ENCODE measurements at places on chromosomes 3 and 15.
A peak's percentile ranks its signal among the peaks of the same experiment; 100 is the strongest.

DNA sequence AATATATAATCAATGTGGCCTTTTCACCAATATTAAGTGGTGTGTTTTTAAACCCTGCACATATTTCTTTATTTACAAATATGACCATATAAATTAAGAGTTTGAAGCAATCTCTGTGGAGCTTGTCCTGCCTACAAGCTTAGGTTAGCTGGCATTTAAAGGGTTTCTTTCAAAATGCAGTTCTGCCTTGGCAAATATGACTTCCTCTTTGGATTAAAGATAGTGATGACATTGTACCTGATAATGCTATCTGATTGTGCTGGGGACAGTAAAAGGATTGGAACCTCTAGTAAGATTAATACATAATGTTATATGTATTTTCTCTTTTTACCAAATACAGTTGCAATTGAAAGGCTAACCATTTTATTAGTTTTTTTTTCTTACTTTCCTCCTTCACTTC, 249.1 kb downstream of the OTOL1 start:
- DNase-seq, result no peak

- no peak for DNase-seq
Measured at GRCh38 chr15:75532413-75533250, 46.5 kb downstream of the PTPN9 start.

DNA sequence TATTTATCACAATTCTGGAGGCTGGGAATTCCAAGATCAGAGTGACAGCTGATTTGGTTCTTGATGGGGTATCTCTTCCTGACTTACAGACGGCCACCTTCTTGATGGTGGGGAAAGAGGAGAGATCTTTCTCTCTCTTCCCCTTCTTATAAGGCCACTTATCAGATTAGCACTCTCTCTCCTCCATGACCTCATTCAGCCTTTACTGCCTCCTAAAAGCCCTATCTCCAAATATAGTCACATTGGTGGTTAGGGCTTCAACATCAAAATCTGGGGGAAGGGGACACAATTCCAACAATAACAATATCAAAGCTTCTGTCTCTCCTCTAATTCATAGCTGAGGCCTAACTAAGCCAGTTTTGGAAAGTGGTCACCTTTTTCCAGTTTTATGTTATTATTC, 91.7 kb upstream of the MBNL1 start:
- DNase-seq, result no peak

DNA sequence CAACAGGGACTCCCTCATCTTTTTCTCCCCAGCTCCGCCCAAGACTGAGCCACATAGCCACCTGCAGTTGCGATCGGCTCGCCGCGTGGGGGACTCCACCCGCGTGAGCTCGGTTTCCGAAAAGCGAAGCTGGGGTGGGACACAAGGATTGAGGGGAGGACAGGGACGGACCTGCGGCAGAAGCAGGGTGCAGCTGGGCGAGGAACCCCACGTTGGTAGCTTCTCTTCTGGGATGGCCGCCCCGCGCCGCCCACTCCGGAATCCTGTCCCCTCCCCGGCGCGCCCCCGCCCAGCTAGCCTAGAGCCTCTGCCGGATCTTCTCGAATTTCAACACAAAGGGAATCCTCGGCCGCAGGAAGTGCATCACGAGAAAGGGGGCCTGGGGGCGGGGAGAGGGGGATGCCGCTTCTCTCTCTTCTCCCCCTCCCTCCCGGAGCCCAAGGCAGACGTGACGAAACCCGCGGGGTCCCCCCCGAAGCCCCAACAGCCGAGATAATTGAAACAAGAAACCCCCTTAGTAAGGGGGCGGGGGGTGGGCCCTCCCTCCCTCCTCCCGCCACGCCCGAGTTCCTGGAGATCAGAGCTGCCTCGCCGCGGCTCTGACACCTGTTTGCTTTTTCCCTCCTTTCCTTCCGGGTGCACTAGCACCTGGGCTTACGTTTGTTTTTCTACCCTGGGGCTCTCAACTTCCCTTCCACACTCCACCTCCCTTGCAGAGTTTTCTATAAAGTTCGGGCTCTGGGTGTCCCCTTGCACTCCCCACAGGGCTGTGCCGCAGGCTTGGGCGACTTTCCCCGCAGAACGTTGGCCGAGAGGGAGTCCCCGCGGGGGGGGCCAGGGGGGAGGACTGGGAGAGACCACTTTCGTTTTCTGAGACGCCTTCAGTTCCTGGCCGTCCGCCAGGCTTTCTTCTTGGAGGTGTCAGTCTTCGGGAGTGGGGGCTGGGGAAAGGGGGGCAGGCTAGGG, 1.3 kb upstream of the KCNH8 start:
- DNase-seq, result peak; percentile 59

DNA sequence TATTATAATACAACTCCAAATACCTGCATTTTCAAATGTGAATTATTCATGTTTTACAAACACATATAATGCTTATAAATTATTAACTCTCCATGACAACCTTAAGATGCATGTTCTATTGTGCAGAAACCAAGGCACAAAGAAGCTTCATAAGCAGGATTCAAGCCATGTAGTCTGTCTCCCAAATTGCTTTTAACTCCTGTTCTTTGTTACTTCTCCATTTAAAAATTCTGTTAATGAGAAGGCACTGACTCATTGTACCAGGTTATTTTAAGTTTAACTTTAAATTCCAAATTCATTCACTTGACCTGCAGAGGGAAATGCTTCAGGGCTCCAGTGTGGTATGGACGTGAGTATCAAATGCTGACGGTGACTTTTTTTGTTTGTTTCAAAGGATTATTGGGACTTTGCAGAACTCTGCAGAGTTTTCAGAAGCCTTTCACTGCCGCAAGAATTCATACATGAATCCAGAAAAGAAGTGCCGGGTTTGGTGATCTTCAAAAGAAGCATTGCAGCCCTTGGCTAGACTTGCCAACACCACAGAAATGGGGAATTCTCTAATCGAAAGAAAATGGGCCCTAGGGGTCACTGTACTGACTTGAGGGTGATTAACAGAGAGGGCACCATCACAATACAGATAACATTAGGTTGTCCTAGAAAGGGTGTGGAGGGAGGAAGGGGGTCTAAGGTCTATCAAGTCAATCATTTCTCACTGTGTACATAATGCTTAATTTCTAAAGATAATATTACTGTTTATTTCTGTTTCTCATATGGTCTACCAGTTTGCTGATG, 100.0 kb downstream of the MME start:
- DNase-seq, result no peak

DNA sequence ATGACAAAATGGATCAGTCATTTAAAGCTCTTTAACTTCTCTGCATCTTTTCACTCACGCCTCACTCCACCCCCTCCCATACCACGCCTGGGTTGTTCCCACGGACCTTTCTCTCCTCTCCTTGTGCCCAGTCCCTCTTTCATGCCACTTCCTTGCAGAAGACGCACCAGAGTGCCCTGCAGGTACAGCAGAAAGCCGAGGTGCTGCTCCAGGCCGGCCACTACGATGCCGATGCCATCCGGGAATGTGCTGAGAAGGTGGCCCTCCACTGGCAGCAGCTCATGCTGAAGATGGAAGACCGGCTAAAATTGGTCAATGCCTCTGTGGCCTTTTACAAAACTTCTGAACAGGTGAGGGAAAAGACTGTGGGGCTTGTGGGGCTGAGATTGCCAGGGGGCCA, 296.1 kb upstream of the UMPS start:
- DNase-seq, result no peak

- DNase-seq, result no peak
Measured at GRCh38 chr3:127072221-127072771, 89.4 kb downstream of the PLXNA1 start.

- no peak for DNase-seq
Measured at GRCh38 chr15:57527382-57528091, 64.2 kb upstream of the MYZAP start.

DNA sequence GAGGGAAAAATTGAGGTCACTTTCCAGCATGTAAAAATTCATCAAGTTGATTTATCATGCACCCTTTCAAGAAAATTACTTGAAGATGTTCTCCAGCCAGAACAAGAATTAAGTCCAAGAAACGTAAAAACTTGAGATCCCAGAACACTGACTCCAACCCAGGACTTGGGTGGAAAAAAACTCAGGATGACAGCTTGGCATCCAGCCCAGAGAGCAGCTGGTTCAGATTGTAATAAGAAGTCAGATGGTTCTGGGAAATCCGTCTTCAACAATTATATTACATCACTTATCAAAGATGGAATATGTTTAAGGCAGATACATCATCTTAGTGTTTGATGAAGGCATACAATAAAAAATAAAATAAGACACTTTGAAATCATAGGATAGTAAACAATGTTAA, 23.0 kb upstream of the DNAJC13 start:
- DNase-seq, result no peak

- DNase-seq, result no peak
Measured at GRCh38 chr3:14915636-14916222, 31.7 kb upstream of the NR2C2 start.

DNA sequence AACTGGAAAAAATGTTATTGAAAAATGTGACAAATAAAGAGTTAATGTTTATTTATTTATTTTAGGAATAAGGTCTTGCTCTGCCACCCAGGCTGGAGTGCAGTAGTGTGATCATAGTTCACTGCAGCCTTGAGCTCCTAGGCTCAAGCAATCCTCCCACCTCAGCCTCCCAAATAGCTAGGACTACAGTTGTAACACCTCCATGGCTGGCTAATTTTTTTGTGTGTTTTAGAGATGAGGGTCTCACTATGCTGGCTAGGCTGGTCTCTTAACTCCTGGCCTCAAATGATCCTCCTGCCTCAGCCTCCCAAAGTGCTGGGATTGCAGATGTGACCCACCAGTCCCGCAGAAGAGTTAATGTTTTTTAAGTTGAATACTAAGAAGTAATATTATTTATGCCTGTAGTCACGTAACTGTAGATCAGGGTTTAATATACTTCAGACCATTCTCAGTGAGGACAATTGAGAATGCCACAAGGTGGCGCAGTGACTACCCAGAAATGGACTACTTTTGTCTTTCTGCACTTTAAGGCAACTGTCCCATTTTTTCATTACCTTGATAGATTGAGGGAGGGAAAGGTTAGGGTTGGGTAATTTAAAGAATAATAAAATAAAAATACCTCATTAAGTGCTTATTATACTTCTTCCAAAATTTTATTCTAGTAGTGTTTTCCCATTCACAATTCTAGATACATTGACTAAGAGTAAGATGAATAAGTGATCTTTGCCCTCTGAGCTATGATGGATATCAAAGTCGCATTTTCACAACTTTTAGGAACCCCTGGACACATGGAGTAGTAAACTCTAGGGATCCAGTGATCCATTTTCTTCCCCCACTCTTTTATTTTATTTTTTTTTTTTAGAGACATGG, 6.0 kb downstream of the MUC13 start:
- DNase-seq, result peak; percentile 32

GRCh38 chr3:143896486-143896885, 48.2 kb upstream of the SLC9A9 start:
- no peak for DNase-seq

- no peak for DNase-seq
Measured at GRCh38 chr15:43293432-43293831, 26.7 kb upstream of the TGM5 start.

GRCh38 chr15:58066042-58066867, 744 bp upstream of the ALDH1A2 start:
- DNase-seq, result no peak

- DNase-seq, result no peak
Measured at GRCh38 chr15:88612186-88612796, 8.8 kb upstream of the AEN start.

DNA sequence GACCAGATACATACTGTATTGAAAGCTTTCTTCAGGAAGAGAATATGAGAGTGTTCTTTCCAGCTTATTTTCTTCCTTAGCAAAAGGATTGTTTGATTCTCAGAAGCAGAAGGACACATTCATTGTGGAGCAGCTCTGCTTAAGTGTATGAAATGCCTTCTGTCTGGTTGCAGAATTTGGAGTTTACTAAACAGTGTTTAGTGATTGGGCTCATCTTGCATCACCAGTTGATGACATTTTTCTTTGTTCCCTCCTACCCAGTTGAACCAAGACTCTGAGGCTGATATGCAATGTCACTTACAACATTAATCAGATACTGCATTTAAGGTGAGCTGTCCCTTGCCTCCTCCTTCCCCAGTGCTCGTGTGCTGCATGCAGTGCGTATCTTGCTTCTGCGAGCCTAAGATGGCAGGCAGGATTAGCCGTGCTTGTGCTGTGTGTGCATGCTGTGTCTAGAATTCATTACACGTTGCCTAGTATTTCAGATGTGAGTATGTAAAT, 18.4 kb downstream of the ZBTB38 start:
- DNase-seq, result no peak

DNA sequence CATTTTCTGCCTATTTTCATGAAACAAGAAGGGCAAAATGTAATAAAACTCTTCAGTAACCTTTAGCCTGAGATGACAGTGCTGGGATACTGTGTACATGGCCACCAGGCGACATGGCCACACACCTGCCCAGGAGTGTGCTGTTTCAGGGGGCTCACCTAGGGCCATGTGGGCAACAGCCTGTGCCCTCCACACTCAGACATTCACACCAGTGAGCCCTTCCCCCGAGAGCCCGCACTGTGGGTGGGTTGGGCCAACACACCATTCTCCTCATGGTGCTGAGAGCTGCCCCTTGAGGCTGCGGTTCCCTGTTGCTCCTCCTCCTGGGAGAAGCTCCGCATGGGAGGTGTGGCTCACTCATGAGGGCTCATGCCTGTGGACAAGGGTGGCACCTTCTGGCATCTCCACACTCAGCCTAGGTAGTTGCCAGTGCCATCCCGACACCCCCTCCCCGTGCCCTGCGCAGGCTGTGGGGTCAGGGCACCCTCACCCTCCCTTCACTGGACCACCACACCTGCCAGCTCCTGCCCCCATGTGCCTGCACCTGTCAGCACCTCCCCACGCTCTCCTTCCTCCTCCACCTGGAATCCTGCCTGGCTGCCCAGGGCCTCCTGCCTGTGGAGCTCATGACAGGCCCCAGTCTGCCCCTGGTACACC, 19.7 kb downstream of the OCA2 start:
- DNase-seq, result no peak

DNA sequence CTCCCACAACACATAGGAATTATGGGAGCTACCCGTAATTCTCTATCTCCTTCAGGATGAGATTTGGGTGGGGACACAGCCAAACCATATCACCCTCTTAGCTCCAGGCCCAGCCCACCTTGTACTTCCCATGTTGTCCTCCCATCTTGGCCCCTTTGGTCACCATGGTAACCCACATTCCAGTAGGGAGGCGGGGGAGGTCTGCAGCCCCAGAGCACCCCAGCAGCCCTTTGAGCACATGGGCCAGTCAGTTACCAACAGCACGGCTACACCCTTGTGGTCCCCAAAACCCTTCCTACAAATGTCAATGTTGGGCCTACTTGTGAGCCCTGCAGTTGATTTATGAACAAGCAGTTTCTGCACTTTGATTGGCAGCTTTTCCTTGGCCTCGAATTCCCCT, 84.5 kb downstream of the LRRK1 start:
- DNase-seq, result no peak

- no peak for DNase-seq
Measured at GRCh38 chr3:171044835-171045793, 18.6 kb upstream of the SLC2A2 start.

- DNase-seq, result no peak
Measured at GRCh38 chr3:43247561-43248184, 38.7 kb upstream of the SNRK start.

DNA sequence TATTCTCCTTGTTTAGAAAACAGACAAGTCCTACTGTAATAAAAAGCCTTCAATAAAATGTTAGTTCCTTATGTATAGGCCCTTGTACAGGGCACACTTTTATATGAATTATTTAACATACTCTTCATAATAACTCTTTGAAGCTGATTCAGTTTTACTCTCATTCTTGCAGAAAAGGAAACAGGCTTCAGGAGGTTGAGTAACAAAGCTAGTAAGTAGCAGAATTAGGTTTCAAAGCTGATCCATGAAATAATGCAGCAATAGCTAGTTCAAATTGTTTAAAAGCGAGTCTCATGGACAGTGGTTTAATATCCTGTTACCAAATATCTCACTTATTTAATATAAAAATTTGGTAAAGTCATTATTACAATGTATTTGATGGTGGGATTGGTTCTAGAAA, 25.0 kb downstream of the TCF12 start:
- no peak for DNase-seq

- no peak for DNase-seq
Measured at GRCh38 chr3:29281344-29282241, 722 bp downstream of the RBMS3 start.

Data from stimulated activated CD8-positive, alpha-beta memory T cell treated with anti-CD3 and anti-CD28 coated beads, Interleukin-7, amount 100 ng/mL, for 4 hours (primary cell).